Immature natural killer cell (primary cell): ENCODE measurements at places on chromosomes 1 and 21.

DNA sequence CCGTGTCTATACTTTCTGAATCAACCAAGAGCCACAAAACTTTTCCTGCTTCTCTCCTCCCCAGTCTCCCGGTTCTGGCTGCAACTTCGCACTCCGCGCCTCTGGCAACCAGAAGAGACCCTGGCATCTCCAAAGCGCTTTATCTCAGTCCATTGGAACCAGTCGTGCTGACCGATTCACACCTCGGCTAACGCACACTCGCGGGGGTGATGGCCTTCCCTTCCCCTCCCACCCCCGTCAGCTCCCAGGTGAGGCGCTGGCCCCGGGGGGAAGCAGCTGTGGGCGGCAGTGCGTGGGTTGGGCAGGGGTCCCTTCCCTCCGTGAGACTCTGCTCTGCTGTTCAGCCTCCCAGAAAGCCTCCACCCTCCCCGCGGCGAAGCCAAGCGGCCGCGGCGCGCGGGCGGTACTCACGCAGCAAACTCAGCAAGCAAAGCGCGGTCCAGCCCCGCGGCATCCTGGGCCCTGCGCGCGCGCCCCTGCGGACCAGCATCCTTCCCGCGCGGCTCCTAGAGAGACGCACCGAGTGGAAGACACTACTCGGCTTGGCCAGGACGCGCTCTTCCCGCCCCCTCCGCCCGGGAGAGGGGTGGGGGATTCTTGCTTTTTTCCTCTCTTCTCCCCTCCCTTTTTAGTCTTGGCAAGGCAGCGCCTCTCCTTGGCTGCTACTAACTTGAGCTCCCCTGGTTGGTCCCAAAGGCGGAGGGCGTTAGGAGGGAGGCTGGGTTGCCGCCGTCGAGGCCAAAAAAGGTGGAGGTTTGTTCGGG lies at the start of gene CD34:
Gene CD34, minus strand, starts transcription at position 535 of the 764 bp plus-strand sequence. Its CDS starts 45 bp downstream, at position 490.
- DNase-seq: no peak

DNA sequence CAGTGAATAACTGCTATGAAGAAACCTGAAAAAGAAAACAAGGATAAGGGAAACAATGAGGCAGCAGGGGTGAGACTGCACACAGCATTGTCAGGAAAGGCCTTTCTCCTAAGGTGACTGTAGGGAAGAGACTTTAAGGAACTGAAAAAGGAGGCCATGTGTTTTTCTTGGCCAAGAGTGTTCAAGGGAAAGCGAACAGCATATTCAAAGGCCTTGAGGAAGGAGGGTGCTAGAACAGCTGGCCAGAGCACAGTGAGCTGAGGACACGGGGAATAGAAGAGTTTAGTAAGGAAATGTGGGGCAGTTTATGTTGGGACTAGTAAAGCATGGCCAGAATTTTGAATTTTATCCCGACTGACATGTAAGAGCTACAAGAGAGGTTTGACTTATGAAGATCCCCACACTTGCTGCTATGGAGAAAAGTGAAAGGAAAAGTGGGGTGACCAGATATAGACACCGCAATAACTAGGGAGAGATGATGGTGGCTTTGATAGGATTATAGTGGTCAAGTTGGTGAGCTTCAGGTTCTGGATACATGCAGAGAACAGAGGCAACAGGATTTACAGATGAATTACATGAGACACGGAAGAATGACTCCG lies 1.4 kb downstream of the RWDD2B start:
- DNase-seq: no peak

- DNase-seq: no peak
These were observed at the start of gene MMEL1 for GRCh38 chr1:2632561-2633361. Gene MMEL1, minus strand, starts transcription at chr1:2633016. Its CDS starts 3,532 bp downstream, at chr1:2629484.

- no peak for DNase-seq
These were observed 73.2 kb downstream of the DAB1 start for GRCh38 chr1:57350610-57351009.

DNA sequence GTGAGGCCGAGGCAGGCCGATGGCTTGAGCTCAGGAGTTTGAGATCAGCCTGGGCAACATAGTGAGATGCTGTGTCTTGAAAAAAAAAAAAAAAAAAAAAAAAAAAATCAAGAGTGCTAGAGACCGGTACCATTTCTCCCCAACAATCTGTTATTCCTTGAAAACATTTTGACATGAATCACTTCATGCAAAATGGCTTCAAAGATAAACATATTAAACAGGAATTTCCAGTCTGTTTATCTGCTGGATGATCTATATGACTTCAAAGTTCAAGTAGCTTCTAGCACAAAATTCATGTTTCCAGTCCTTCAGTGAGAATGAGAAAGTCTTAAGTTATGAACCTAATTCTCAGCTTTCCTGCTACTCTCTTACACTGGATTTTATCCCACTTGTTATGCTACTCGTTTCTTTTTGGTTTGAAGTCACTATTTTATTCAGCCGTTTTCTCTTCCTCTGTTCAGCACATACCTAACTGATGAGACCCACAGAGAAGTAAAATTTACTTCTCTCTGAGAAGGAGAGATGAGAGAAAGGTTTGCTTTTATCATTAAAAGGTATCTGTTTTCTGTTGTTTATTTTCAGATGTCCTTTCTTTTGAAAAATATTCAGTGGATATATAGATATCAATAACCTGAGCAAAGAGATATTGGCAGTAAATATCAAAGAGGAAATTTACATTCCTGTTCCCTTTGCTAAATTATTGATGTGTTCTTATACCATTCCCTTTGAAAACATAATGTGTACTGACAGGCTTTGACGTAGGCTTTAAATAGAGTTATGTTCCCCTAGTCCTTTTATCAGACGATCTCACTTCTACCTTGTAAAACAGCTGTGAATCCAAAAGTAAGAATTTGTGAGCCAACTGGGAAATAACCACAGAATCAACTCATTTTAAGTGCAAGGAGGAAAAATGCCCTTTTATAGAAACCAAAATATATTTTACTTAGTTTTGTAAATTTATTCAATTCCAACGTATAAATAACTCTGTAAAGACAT lies 38.2 kb downstream of the CD46 start:
- DNase-seq: no peak

- DNase-seq: no peak
These were observed 192.0 kb upstream of the JUN start for GRCh38 chr1:58975888-58976287.
